ENCODE measurements at places on chromosomes 16 and 17.

DNA sequence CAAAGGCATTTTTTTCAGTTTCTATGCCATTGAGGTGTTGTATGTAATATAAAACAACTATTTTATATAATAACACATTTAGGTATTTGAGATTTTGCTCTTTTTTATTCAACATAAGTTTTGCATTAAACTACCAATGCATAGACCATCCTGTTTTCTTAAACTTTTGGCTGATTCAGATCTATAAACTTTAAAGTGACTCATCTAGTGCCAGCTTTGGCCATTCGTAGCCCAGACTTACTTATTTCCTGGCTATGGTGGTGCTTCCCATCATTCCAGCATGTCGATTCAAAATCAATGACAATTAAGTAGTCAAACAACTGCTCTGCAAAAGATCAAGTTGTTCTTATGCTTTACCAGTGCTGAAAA is 3.1 kb downstream of the ERI2 start:
- peak; percentile 54 for DNase-seq

DNA sequence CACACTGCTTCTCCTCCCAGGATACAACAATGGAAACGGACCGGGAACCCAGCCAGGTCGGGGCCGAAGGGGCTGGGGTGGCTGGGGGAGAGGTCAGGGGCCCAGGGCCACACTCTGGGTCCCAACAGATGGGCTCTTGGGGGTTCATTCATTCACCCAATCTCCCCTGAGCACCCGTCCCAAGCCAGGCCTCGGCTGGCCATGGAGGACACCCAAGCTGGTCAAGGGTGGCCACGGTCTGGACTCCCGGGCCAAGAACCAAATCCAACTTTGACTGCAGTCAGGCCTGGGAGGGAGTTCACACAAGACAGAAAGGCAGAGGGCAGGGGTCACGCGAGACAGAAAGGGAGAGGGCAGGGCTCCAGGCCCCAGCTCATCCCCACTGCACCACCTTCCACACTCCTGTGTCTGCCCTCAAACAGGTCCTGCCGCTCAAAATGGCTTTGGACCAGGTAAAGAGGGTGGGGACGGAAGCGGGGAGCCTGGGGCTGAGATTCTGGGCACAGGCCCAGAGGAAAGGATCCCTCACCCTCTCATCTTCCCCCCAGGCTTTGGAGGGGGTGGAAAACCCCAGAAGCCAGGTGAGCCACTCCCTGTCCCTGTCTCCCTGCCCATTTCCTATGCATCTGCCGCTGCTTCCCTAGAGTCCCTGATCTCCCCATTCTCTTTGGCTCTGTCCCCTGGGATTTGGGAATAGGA is 12.3 kb upstream of the PKMYT1 start:
- DNase-seq, result no peak

DNA sequence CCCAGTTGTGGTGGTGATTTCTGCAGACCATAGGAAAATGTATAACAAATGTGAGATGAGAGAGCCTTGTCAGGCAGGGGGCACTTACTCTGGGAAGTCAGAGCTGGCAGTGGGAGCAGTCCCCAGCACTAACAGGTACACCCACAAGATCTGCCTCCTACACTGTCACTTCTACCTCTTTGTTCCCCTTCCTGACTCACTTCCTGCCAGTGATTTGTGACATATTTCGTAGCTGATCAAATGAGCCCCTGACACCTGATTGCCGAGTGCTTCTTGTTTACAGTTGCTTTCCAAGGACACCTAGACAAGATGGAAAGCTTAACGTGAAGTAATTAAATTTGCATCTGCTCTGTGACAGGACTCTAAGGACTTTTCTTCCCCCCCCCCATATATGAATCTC is 40.5 kb downstream of the FTO start:
- DNase-seq, result no peak

GRCh38 chr16:17294856-17295255 is 175.9 kb downstream of the XYLT1 start:
- DNase-seq, result no peak

DNA sequence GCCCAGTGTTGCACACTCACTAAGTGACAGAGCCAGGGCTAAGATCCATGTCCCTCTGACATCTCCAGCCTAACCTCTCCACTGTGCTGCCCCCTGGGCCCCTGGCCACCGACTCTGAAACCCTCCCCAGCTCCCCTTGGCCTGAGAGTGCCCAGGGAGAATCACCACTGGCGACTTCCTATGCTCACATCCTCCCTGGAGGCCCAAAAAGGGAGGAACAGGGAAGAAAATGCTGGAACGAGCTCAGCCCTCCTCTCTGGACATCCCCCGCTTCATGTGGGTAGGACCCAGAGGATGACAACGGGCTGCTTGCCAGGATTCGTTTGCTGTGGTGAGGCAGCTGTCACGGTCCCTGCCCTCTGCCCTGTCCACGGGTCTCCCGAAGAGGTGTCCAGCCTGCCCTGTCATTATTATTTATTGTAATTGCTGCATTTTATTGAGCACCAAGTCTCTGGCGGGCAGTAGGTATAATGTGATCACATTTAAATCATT is 153.5 kb upstream of the RPL38 start:
- no peak for DNase-seq

GRCh38 chr16:88649924-88650748 is 717 bp downstream of the CYBA start:
- DNase-seq, result no peak

GRCh38 chr17:79740413-79740812 is 9.7 kb downstream of the ENPP7 start:
- no peak for DNase-seq

Data from HS-5 (cell line).